Dermis microvascular lymphatic vessel endothelial cell (primary cell): ENCODE measurements at places on chromosomes 16 and 17. TPM values are rescaled to one million over a fixed set of nuclear protein-coding genes. Genes with fewer than 3 reads are reported as not detected.

DNA sequence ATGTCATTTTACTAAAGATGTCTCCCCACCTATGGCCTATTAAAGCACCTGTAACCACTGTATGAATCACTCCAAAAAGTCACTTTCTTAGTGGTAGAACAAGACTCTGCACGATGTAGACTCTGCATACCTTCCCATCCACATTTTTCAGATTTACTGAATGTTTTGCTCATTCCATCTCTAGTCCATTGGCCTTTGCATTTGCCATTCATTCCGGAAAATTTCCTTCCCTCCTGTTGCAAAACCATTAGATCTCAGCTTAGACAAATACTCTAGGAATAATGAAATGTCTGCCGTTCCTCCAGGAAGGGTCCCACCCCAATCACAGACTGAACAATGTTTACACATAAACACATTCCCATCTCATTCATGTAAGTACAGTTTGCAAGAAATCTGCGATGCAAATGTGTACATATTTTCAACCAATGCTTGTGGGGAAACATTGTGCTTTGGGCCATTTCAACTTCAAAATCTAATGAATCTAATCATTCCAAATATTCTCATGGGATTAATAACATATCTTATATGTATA, 146.3 kb upstream of the XYLT1 start:
- no peak for DNase-seq

DNA sequence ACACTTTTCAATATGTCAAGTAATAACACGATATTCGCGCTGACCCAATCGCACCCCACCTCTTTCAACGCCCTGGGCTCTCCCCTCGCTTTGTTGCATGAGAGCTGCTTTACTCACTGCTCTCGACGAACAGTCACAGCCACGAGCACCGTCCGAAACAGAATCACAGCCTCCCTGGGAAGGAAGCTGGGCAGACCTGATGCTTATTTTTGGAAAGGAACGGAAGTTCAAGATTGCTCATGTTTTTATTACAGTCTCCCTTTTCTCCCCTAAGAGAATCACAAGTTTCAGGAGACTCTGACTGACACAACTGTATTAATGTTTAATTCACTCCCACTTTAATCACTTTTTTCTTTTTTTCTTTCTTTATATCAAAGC, 67.8 kb downstream of the ANKRD11 start:
- peak; percentile 84 for DNase-seq

- no peak for DNase-seq
Observed at GRCh38 chr16:50273888-50274325, 7.6 kb downstream of the ADCY7 start.

- no peak for DNase-seq
Observed at GRCh38 chr16:9380221-9380620, 288.8 kb downstream of the HAPSTR1 start.

DNA sequence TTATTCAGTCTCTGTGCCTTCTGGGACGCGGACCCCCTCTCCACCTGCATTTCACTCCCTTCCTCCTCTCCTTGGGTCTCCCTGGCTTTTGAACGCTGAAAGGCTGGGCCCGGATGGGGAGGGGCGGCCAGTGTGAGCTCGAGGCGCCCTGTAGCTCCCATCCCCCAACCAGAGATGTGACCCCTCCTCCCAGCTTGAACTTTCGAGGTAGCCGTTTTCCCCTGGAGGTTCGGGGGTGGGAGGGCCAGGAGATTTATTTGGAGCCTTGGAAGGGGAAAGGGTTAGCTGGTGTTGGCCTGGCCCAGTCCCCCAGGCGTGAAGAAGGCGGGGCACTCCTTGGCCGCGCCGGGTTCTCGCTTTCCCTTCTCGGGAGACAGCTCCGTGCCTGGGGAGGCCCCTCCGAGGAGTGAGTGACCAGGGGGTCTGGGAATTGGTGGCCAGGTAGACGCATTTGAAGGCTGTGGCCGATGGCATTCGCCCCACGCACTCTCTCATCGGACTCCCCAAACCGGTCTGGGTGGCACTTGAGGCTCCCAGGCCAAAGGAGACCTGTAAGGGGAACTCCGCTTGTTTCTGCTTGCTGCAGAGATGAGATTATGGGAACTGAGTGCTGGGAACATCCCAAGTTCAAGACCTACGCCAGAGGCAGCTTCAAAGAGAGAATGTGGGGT, 942 bp downstream of the LDAF1 start:
- no peak for DNase-seq

DNA sequence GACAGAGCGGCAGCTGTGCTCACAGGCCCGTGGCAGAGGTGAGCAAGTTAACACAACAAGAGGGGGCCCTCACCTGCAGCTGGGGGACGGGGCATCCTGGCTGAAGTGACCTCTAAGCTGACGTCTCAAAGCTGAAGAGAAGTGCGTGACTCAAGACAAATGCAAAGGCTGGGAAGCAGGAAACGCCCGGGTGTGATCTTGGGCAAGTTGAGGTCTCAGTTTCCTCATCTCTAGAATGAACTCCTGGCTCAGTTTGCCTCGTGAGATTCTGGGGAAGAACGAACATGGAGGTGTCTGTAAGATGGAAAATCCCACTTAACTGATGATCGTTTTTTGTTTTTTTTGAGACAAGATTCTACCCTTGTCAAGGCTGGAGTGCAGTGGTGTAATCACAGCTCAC, 40.1 kb upstream of the C1QL1 start:
- DNase-seq: no peak

GRCh38 chr16:30009990-30010843, 610 bp downstream of the DOC2A start:
- DNase-seq: no peak

DNA sequence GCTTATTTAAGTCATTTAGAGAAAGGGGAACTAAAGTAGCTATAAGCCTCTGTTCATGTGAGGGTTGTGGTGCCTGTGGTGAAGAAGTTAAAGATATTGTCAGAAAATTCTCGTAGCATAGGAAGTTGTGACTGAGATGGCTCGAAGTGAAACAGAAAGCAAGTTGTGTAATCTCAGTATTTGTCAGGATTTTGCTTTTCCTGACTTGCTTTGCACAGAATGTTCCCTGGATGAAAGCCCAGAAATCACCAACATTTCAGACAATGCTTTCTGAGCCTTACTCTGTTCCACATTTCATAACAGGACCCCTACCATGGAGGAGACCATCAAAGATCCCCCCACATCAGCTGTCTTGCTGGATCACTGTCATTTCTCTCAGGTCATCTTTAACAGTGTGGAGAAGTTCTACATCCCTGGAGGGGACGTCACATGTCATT, 10.6 kb downstream of the CALCOCO2 start:
- DNase-seq: peak; percentile 51

GRCh38 chr17:61353615-61354014, 46.0 kb upstream of the TBX2 start:
- no peak for DNase-seq

DNA sequence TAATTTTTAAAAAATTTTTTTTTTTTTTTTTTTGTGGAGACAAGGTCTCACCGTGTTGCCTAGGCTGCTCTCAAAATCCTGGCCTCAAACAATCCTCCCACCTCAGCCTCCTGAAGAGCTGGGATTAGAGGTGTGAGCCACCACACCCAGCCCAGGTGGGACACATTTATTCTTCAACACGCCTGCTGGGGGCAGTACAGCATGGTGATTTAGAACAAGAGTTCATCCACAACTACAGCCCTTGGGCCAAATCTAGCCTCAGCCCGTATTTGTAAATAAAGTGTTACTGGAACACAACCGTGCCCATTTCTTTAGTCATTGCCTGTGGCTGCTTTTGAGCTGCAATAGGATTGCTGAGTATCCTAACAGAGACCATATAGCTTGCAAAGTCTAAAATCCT, 92.8 kb downstream of the KATNIP start:
- peak; percentile 59 for DNase-seq

GRCh38 chr16:9840761-9841665, 341.2 kb downstream of the GRIN2A start:
- DNase-seq: no peak

- no peak for DNase-seq
Observed at GRCh38 chr16:3979518-3979917, 99.0 kb upstream of the CREBBP start.

DNA sequence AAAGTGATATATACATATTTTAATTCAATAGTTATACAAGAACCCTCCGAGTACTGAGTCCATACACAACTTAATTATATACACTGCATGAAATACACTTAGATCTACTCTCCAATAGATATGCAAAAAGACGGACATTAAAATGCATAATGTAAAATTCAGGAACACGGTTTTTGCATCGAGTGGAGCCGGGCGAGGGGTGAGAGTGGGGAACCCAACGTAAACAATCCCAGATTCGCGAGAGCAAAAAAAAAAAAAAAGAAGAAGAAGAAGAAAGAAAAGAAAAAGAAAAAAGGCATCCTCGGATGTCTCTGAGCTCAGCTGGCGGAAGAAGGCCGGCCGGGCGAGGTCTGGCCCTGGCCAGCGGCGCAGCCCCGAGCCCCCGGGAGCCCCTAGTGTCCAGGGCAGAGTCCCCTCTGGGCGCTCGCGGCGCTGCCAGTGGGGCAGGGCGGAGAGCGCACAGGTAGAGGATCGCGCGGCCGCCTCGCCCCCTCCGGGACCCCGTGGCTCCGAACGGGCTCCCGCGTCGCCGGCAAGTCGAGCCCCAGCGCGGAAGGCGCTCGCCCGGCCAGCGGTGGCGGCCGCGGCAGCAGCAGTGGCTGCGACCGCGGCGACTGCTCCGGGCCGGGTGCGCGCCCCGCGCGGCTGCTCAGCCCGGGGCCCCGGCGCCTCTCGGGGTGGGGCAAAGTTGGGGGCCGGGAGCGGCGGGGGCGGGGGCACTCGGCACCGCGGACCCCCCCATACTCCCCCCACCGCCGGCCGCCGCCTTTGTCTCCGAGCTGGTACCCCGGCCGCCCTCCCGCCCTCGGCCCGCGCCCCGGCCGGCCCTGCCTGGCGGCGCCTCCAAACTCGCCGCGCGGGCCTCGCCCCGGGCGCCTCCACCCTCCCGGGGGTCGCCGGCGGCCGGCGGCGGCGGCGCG, 9.6 kb upstream of the ZFHX3 start:
- no peak for DNase-seq

DNA sequence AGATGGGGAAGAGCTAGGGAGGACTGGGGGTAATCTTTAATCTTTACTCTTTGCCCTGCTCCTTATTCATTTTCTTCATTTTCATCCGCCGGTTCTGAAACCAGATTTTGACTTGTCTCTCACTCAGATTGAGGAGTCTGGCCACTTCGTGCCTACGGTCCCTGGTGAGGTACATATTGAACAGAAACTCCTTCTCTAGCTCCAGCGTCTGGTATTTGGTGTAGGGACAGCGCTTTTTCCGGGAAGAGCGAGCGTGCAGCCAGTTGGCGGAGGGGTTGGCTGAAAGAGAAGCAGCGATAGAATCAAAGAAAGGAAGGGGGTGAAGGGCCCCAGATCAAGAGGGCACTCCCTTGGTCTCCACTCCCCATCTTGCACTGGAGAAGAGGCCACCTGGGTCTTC, 3.3 kb downstream of the HOXB9 start:
- DNase-seq: no peak

GRCh38 chr16:71344315-71344905, 14.1 kb upstream of the CALB2 start:
- no peak for DNase-seq

GRCh38 chr16:23902034-23902747, 66.4 kb downstream of the PRKCB start:
- no peak for DNase-seq

DNA sequence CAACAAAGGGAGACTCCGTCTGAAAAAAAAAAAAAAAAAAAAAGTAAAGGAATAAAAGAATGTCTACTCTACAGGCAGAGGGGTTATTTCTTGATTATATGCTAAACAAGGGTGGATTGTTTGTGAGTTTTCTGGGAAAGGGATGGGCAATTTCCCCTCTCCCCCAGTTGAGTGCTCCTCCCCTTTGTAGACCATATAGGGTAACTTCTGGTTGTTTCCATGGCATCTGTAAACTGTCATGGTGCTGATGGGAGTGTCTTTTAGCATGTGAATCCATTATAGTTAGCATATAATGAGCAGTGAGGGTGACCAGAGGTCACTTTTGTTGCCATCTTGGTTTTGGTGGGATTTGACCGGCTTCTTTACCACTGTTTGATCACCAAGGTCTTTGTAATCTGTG, 4.2 kb upstream of the NME1 start:
- DNase-seq: no peak

- no peak for DNase-seq
Observed at GRCh38 chr17:55588446-55589242, 77.4 kb upstream of the SMIM36 start.

- no peak for DNase-seq
Observed at GRCh38 chr17:6498356-6498755, 54.1 kb downstream of the PIMREG start.

- peak; percentile 29 for DNase-seq
Observed at GRCh38 chr16:69917739-69918138, 33.4 kb upstream of the CLEC18A start.

DNA sequence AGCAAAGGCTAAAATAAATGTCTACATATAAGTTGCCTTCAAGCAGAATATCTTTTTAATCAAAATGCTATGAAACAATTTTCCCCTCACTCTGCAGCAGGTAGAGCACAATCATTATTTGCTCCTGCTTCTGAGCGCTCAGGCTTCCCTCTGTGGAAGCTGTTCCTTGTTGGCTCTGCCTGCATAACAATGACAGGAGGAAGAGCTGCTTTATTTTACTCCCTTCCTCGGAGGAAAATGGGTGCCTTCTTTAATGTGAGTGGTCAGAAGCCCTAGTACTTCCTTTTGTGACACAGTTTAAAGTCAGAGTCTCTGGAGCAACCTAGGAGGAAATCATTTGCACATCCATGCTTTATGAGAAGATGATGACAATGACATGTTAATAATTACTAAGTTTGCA, 492.1 kb downstream of the CDH8 start:
- DNase-seq: no peak

DNA sequence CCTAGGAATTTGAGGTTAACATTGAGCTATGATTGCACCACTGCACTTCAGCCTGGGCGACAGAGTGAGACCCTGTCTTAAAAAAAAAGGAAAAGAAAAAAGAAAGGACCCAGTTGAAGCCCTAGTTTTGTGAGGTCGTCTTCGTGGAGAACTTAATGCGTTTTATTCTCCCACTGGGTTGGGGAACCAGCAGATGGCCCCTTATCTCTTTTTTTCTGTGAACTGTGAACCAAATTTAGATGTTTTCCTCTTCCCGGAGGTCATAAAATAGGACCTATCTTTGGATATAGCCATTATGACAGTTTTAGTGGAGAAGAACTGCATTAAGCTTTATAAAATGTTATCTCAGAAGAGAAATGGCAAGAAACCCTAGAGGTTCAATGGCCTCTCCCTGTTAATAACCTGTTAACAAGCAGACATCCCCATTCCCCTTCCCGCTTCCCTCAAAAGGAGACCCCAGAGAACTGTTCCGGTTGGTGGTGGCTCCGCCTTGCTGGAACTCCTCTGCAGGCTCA, 23.5 kb downstream of the KIAA0513 start:
- no peak for DNase-seq

GRCh38 chr17:17361867-17362539, 58.8 kb downstream of the NT5M start:
- no peak for DNase-seq

GRCh38 chr17:1055751-1056645, 59.1 kb downstream of the TIMM22 start:
- peak; percentile 76 for DNase-seq

GRCh38 chr17:60827943-60828342, 150.3 kb downstream of the BCAS3 start:
- no peak for DNase-seq

Gene OR3A3
- total RNA-seq: not detected in 2 replicates

Gene ABCC11
- total RNA-seq: not detected in 2 replicates

Gene CIAO2B
- total RNA-seq: 135 and 156 TPM in 2 replicates

Gene INCA1
- total RNA-seq: 0.38 and 0.39 TPM in 2 replicates

Gene SLFN12L
- under 0.01 TPM in 2 replicates for total RNA-seq

Gene DNAAF8
- 0.13 TPM in 2 replicates for total RNA-seq

Gene SECTM1
- total RNA-seq: 0.26 and 1.9 TPM in 2 replicates

Gene MYH3
- under 0.01 and 0.25 TPM in 2 replicates for total RNA-seq

Gene CUEDC1
- total RNA-seq: 3.9 and 4.6 TPM in 2 replicates
